ENCODE measurements at places on chromosomes 3 and 15.

DNA sequence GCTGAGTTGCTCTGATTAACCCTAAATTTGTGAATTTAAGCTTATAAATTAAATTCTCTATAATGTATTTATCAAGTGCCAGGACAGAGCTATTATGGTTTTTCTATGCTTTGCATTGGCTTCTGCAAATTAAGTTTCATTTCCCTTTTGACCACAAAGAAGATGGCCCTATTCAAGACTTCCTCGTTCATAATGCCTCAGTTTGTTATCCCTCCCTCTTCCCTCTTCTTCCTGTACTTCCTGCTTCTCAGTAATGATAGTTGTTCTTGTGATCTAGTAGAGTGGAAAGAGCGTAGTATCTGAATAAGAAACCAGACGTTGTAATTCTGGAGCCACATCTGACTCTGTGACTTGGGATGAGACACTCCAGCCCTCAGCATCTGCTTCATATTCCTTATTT is 118.7 kb downstream of the CACNA1D start:
- DNase-seq, result no peak

- peak; percentile 55 for DNase-seq
These were observed 14.1 kb downstream of the RNF123 start for GRCh38 chr3:49703443-49703927.

DNA sequence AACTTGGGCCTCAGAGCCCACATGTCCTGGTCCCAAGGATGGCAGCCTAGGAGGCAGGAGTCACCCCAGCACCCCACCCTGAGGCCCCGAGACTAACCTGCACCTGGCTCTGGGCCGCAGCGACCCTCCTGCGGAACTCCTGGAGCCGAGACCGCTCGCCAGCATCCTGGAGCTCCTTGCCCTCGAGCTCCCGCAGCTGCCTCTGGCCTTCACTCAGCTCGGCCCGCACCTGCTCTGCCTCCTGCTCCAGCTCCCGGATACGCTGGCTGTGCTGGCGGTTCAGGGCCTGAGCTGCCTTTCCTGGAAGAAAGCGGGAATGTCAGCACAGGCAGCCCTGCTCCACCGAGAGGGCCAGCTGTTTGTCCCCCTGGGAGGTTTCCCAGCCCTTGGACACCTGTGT is 13.2 kb downstream of the KIF7 start:
- DNase-seq, result no peak

GRCh38 chr15:56992725-56993124 is 74.3 kb downstream of the TCF12 start:
- no peak for DNase-seq

DNA sequence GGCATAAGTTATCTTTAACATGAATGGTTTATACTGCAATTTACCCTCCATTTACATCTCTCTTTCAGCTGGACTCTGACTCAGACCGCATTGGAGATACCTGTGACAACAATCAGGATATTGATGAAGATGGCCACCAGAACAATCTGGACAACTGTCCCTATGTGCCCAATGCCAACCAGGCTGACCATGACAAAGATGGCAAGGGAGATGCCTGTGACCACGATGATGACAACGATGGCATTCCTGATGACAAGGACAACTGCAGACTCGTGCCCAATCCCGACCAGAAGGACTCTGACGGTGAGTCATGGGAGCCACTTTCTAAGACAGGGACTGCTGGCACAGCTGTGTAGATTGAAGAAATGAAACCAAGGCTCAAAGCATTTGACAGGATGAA is 11.6 kb downstream of the THBS1 start:
- no peak for DNase-seq

- DNase-seq, result no peak
These were observed 368.6 kb upstream of the MCTP2 start for GRCh38 chr15:93862791-93863190.

DNA sequence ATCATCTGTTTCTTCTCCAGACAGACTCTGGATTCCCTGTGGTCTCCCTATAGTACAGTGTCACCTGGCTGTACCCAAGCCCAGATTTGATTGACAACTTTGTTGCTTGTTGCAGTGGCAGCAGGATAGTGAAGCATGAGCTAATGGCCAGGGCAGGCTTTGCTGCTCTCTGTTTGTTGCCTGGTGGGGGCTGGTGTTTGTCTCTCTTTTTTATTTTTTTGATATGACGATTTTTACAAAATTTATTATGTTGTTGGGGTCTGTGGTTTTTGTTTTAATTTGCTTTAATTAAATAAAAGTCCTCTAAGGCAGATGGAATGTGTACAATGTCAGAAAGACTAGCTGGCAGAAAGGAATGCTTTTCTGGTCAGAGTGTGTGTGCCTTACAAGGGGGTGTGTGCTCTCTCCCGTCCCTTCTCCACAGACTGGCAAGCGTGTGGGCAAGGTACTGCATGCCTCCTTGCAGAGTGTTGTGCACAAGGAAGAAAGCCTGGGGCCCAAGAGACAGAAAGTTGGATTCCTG is 15.2 kb upstream of the CLEC3B start:
- DNase-seq, result no peak

DNA sequence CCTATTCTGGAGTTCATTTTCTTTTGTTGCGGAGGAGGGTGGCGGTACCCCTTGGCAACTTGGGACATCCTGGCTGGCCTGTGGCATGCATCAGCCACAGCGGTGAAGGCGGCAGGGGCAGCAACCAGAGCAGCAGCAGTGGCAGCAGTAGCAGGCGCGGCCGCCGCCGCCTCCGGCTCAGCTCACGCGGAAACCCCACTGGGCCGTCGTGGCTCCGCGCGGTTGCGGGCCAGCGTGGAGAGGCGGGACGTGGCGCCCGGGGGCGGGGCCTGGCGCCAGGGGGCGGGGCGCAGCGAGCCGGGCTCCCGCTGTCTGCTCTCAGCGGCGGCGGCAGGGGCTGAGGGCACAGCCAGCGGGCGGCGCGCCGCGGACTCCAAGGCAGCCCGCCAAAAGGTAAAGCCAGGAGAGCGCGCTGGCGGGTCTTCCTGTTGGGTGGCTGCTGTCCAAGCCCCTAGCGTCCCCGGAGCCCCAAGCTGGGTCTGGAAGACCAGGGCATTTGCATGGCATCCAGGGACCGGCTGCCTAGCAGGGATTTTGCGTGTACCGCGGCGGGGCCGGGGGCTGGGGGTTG is 334.4 kb upstream of the THRB start:
- no peak for DNase-seq

DNA sequence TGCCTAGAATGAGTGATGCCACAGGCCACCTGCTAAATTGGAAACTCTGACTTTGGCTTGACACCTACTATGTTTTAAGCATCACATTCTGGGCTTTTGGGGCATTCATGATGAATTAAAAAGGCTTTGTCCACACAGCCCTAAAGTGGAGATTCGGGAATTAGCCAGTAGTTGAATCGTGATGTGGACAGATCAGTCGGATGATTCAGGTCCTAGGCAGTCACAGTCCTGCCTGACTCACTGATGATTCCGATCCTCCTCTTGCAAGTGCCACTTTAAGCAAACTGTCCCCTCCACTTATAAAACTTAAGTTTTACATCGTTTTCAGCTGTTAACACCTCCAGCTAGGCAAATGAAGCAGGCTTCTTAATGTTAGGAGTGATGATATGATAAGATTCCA is 75.3 kb downstream of the SYNPR start:
- no peak for DNase-seq

DNA sequence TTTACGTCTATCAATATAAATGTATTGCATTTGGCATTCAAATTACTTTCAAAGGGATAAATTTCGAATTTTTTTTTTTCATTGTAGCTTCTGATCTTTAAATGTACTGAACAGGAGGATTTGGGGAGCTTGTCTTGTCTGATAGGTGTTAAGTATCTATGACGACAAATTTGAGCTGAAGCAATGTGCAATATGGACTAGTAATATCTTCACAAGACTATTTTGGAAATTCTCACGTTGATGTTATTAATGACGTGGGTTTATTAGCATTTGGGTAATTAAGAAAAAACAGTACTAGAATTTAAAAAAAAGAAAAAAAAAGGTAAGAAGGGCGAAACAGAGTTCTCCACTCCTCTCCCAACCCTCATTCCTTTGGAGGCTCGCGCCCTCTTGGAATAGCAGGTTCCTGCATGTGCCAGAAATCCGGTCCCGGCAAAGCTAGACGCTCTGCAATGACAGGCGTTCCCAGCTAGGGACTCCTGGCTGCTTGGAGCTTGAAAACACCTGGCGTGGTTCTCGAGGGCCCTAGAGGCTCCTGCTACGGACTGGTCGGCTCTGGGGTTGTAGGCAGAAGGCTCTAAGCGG is 648 bp upstream of the P2RY1 start:
- DNase-seq, result no peak

GRCh38 chr15:89009080-89009479 is 79.2 kb upstream of the ABHD2 start:
- no peak for DNase-seq

DNA sequence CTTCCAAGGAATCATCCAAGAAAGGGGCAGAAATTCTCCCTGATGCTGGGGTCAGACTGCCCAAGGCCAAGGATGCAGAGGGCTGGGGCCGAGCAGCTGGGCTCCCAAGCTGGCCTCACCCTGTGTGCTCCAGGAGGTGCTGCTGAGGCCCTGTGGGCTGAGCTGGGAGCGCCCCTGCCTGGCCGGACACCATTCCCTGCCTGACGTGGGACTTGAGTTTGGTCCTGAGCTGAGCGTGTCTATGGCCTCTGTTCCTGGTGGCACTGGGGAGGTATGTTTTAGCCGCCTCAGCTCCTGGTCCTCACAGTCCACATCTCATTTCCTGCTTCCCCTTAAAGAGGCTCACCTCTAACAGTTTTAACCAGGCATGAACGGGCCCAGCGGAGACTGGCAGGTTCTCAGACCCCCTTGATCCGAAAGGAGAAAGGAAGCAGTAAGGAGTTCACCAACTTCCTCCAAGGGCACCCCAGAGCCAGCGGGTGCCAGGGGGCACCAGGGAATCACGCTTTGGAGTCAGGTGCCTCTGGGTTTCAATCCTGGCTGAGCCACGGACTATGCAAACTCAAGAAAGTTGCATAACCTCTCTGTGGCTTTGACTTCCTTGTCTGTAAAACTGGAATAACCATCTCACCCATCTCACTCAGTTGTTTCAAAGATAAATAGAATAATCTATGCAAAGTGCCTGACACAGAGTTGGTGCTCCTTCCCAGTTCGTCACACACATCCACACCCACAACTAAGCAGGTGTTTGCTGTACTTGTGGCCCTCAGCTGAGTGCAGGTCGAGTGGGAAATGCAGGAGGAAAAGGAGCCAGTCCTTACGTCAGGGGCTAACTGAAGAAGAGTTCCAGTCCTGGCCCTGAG is 48.6 kb downstream of the SLC12A8 start:
- DNase-seq, result no peak

DNA sequence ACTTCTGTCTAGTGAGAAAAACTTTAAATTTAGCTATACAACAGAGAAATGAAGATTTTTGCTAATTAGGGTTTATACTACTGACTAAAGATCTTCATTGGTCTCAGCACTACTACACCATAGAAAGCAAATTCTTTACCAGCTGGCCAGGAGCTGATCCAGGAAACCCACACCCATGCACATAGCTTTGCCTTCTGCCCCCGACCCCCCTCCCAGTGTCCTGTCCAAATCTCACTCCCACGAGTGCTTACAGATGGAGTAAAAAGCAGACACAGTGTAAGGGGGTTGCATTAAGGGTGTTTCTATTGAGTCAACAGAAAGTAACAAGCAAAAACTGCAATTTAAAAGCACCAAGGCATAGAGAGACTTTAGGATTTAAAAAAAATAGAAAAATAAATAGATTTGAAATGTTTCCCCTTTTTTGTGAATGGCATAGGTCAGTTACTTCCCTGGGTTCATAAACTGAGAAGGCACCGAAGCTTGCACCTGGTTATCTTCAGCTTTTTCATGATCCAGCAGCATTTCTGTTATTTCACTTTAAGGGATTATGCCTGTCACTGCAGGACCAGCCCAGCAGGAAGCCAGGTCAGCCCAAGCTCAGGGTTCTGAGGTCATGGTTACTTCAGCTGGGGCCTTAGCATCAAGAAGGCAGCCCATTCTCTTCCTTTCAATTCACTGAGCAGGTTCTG is 124.3 kb downstream of the CTNNB1 start:
- DNase-seq, result no peak

- no peak for DNase-seq
These were observed 497.9 kb upstream of the ARPP21 start for GRCh38 chr3:35141406-35141805.

DNA sequence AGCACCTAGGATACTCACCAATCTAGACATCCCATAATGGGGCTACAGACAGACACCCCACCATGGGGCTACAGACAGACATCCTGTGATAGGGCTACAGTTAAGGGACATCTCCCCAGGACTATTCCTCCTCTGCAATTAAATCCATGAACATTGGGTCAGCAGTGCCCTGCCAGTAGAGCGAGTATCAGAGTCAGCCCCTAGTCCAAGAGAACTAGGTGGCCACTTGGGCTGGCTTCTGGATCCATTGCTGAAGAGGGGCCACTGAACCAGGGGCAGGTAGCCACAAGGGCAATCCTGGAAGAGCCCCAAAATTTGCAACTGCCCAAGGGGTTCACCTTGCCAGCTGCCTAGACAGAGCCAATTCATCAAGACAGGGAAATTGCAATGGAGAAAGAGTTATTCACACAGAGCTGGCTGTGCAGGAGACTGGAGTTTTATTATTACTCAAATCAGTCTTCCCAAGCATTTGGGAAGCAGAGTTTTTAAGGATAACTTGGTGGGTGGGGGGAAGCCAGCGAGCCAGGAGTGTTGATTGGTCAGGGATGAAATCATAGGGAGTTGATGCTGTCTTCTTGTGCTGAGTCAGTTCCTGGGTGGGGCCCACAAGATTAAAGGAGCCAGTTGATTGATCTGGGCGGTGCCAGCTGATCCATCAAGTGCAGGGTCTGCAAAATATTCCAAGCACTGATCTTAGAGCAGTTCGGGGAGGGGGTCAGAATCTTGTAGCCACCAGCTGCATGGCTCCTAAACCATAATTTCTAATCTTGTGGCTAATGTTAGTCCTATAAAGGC is 170.2 kb upstream of the SMAD3 start:
- no peak for DNase-seq

GRCh38 chr3:42613462-42613861 is 13.0 kb downstream of the NKTR start:
- no peak for DNase-seq

DNA sequence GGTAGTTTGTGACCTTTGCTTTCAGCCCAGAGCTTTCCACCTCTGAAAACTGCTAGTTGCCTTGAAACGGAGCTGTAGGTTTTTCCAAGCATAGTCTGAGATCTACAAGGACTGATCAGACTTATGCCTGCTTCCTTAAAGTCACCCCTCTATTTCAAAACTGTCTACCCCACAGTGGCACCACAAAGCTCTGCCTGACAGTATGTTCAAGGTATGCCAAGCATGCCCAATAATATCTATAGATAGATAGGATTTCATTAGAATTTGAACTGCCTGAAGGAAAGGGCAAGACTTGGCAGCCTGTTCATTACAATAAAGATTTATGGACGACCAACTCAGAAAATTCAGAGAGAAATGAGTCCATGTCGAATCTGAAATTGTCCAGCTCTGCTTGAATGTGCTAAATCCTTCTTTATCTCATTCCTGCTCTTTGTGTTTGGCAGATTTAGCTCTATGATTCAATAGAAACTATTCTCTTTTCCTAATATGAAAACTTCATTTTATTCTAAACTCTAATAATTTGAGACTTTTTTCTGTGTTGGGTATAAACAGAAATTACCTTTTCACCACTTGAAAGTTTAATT is 227.6 kb upstream of the TBC1D5 start:
- no peak for DNase-seq

All from T follicular helper cell (primary cell).